ENCODE measurements at places on chromosomes 12 and 14.
A peak's percentile ranks its signal among the peaks of the same experiment; 100 is the strongest.

GRCh38 chr12:98968896-98969295 is 323.8 kb downstream of the APAF1 start:
- no peak for DNase-seq

DNA sequence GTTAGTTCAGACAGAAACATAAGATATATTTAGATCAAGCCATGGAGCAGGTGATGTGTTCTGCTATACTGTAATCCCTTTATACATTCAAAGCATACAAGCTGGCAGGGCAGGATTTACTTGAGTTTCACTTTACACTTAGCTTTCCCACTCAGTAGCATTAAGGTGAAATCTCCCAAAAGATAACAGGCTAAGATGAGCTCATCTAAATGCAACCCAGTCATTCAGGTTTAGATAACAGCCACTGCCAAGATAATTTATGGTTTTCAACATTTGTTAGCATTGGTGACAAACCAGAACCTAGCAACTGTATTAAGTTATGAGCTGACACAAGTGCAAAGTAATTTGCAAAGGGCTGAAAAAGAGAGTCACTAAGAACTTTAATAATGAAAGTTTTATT is 925.1 kb upstream of the ATXN7L3B start:
- DNase-seq, result no peak

- no peak for DNase-seq
These were observed 3.9 kb downstream of the KDM2B start for GRCh38 chr12:121576851-121577391.

DNA sequence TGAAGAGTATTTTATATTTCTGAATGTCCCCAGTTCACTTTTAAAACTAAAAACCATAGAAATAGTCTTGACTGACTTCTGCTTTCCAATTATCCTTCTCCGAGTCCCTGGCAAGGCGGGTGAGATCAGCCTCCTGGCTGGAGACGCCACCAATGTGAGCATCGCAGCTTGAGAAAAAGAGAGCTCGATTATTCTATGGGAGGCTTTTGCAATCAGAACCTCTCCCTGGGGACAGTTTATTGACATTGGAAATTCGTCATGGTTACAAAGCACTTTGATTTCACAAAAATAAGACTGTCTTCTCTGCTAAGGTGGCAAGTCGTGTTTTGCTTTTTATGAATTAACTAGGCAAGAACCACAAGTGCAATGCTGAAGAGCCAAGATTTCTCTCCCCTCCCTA is 23.6 kb upstream of the GPHB5 start:
- no peak for DNase-seq

- no peak for DNase-seq
These were observed 136.1 kb upstream of the WSCD2 start for GRCh38 chr12:107992870-107993451.

DNA sequence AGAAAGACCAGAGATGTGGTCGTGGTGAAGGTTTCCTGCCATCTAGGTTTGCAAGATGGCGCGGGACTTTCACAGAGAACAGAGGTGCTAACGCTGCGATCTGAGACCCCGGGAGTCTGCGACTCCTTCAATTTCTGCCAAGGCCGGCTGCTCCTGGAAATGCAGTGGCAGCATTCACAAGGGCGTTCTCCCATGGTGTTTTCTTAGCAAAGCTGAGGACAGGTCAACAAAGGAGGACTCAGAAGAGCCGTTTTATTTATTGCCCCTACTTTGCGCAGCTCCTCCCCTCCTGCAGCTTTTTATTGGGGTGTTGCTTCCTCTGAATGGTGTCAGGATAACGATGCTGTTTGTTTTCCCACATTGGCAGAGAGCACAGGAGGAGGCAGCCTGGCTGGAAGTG is 86.3 kb downstream of the TMEM132C start:
- no peak for DNase-seq

DNA sequence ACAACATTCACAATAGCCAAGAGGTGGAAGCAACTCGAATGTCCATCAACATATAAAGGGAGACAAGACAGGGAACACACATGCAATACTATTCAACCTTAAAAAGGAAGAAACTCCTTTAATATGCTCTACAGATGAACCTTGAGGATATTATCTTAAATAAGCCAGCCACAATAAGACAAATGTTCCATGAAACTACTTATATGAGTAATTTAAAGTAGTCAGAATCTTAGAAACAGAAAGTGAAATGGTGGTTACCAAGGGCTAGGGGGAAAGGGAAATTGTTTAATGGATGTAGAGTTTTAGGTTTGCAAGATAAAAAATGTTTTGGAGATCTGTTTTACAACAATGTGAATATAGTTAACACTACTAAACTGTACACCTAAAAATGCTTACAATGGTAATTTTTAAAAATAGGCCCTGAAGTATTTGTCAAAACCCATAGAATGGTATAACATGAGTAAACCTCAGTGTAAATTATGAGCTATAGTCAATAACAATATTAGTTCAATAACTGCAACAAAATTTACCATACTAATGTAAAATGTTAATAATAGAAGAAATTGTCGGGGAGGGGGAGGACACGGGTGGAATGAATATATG is 71.1 kb downstream of the EGLN3 start:
- DNase-seq, result no peak

DNA sequence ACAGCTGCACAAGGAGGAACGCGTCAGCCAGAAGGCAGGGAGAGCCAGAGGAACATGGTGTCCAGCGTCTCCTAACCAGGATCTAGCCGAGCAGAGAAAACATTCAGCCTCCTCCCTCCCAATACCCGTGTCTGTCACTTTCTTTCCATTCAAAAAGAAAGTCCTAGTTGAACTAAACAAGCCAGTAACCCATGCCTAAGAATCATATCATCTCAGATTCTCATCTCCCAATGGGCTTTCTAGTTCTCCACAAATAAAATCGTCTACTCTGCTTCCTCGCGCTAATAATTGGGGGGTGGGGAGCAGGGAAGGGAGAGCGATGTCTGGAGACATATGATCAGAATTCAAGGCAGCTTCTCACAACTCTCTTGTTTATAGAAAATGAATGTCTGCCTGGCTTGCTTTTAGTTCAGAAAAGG is 7.4 kb downstream of the NKX2-1 start:
- DNase-seq, result no peak

- DNase-seq, result no peak
These were observed 14.9 kb upstream of the SLC6A12 start for GRCh38 chr12:228846-229200.

DNA sequence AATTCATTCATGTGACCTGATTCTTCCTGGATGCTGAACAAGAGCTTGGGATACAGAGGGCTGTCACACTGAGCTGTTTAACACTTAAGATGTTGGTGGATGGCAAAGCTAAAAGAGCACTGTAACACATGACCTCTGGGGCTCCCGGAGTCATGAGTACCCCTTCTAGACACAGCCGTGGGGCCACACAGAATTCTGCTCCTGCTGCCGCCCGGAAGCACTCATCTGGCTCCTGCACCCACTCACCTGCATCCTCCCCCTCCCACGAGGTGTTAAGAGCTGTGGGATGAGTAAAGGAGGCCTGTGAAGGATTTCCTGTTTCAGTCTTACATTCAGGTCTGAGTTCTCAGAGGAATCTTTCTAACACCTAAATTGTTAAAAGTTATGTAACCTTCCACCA is 78.0 kb upstream of the SSTR1 start:
- peak; percentile 24 for DNase-seq

- DNase-seq, result no peak
These were observed 190.2 kb upstream of the AMIGO2 start for GRCh38 chr12:47269916-47270315.

GRCh38 chr12:47886510-47887240 is 18.1 kb downstream of the VDR start:
- DNase-seq, result no peak

- no peak for DNase-seq
These were observed 54.0 kb upstream of the OAS1 start for GRCh38 chr12:112852810-112853209.

GRCh38 chr14:24850072-24850471 is 199.9 kb downstream of the STXBP6 start:
- DNase-seq, result no peak

DNA sequence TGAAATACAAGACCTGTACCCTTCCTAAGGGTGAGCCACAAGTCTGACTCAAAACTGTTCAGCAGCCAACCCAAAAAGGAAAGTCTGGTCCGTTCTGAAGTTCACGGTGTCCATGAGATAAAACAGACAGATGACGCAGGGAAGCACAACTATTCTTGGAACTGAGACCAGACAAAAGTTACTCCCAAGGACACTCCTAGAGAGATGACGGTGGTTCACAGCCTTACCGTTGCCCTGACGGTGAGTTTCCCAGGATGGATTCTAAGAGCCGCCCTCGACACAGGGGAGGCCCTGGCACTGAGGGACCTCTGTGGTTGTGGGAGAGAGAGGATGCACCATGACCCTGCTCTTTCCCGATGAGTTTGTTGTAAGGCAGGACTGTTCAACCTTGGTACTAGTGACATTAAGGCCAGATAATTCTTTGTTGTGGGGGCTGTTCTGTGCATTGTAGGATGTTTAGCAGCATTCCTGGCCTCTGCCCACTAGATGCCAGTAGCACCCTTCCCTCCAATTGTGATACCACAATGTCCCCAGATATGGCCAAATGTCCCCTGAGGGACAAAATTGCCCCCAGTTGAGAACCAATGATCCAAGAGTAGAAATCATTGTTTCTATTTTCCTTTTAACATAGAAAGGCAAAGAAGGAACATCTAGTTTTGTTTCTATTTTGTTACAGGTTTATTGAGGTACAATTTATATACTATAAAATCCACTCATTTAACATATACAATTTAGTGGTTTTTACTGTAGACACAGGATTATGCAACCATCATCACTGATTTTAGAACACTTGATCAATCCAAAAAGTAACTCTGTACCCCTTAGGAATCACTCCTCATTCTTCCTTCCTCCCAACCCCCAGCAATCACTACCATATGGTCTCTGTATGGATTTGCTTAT is 23.0 kb downstream of the OR10P1 start:
- DNase-seq, result no peak

GRCh38 chr14:91706996-91707395 is 24.9 kb downstream of the CATSPERB start:
- DNase-seq, result no peak

DNA sequence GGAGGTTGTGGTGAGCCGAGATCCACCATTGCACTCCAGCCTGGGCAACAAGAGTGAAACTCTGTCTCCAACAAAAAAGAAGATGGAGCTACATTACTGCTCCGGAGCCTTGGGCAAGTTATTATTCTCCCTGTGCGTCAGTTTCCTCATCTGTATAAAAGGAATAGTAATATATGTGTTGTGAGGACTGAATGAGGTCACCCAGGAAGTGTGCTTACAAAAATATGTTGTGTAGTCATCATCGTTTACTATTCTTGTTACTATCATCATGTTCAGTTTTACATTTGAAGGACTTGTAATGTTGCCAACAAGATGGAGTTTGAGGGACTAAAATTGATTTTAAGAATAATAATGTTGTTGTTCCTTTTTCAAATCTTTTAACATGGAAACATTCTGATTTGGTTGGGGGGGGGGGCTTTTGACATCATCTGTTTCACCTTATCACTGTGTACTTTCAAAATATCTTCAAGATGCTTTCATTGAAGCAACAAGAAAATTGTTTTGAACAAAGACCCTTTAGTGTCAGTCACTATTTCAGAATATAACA is 156.8 kb downstream of the PDE3A start:
- DNase-seq, result no peak

DNA sequence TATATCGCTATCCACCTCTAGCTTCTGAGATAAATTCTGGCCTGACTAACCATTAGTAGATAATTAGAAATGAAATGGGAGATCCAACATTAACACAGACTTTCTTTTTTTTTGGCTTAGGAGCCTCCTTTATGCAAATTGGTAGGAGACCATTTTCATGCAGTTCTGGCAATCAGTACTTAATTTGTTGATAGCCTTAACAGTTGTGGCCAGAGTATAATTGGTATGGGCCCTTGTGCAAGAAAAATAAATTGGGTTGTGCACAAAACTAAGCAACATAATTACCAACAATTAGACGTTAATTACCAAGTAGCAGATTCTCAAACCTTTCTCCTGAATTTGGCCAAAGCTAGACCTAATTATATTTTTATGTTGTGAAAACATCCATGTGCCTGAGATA is 111.0 kb downstream of the MGAT4C start:
- DNase-seq, result no peak

DNA sequence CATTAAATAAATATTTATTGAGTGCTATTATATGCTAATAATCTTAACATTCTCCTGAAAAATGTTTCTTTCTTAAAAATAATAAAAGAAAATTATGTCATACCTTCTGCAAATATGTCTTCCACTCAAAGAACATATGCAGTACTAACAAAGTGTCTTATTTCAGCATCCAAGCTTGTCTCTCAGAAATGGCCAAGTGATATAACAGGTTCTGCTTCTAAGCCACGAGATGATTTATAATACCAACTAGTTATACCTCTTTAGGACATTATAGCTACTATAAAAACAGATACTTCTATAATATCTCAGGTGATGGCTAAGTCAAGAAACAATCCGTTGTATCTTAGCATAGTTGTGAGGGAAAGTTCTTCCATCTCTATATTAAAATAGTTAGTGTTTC is 128.1 kb upstream of the ARID2 start:
- DNase-seq, result no peak

- DNase-seq, result no peak
These were observed 2.9 kb downstream of the MAP1LC3B2 start for GRCh38 chr12:116562090-116562489.

DNA sequence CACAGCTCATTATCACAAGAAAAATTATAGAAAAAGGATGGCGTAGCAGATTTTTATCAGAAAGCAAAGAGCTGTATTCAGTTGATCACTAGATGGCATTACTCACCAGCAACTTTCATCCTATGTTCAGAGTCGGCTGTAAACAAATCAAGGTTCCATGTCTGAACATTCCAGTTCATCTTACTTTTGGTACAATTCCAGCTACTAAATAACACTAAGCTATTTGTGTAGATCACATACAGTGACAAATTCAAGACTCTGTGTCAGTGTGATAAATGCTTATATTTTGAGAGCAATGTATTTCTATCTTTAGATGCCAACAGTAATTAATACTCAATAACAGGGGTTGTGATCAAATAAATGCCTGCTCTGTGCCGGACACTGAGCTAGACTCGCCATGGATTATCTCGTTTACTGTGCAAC is 30.1 kb downstream of the NRDE2 start:
- DNase-seq, result no peak

GRCh38 chr12:2163177-2163941 is 110.6 kb downstream of the CACNA1C start:
- DNase-seq, result no peak

- DNase-seq, result no peak
These were observed 12.4 kb upstream of the PPP2R5E start for GRCh38 chr14:63555572-63555971.

GRCh38 chr12:12691549-12691948 is 4.4 kb downstream of the GPR19 start:
- no peak for DNase-seq

GRCh38 chr12:78229591-78230101 is 399.0 kb downstream of the NAV3 start:
- DNase-seq, result no peak
